ENCODE measurements at places on chromosomes 1 and 21. TPM values are rescaled to one million over a fixed set of nuclear protein-coding genes. Genes with fewer than 3 reads are reported as not detected.

DNA sequence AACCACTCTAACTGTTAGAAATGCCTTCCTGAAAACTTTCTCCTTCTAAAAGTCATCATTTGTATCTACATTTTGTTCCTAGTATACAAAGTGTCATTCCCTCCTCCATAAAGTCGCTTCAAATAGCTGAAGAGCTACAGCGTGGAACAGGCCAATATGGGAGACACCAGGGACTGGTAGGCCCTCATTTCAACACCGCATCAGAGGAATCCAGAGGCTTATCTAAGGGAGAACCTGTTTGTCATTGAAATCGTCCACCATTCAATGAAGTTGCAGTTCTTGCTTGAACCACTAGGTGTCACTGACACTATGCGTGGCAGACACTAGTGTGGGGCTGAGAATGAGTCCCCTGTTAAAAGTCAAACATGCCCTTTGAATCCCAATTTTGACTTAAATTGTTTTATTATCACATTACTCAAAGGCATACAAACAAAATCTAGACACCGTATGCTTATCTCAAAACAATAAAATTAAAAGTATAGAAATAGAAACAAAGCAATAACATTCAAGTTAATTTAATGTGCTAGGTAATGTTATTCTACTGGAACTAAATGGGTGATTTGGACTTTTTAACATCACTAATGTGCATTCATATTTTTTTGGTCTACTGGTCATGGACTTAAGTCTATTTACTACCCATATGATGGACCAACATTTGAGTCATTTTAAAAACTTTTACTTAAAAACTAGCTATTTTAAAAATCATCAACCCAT, 182.3 kb downstream of the FCRL5 start:
- H3K4me3 ChIP-seq, result no peak overlapping the region
- no peak overlapping the region for H3K27ac ChIP-seq
- H3K27me3 ChIP-seq, result peaks cover 41% of the 10 kb centered on the region

- H3K27me3 ChIP-seq, result peaks cover 3% of the 10 kb centered on the region
- peaks cover 5% of the 10 kb centered on the region for H3K4me1 ChIP-seq
- DNase-seq, result no peak
- H3K36me3 ChIP-seq, result no peaks in the 10 kb centered on the region
- no peak overlapping the region for H3K27ac ChIP-seq
- no peak overlapping the region for H3K4me3 ChIP-seq
These were observed 154.6 kb downstream of the PLA2G4A start for GRCh38 chr1:186983327-186983726.

DNA sequence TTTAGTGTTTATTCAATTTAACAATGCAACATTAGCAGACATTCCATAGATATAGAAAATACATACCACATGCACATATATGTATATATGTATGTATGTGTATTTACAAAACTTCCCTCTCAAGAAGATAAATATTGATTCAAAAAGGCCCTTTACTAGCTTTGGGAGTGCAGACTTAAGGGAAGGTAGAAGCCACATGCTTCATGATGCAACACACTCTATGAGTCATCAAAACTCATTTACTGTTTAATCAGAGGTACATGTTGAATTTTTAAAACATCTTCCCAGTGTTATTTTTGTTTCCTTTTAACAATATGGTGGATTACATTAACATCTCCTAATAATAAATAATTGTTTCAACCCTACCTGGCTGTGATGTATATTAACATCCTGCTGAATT, 61.4 kb upstream of the KIRREL1 start:
- peaks cover 23% of the 10 kb centered on the region for H3K27me3 ChIP-seq
- H3K36me3 ChIP-seq, result no peaks in the 10 kb centered on the region
- no peak overlapping the region for H3K27ac ChIP-seq

- H3K4me3 ChIP-seq, result no peak overlapping the region
- peaks cover 3% of the 10 kb centered on the region for H3K27me3 ChIP-seq
- DNase-seq, result no peak
These were observed 49.3 kb downstream of the ADAMTS1 start for GRCh38 chr21:26795866-26796329.

GRCh38 chr1:7582460-7582972, 188.6 kb upstream of the VAMP3 start:
- no peaks in the 10 kb centered on the region for H3K27me3 ChIP-seq
- no peak overlapping the region for H3K4me3 ChIP-seq
- peaks cover 9% of the 10 kb centered on the region for H3K4me1 ChIP-seq
- H3K27ac ChIP-seq, result no peak overlapping the region
- no peak for DNase-seq

GRCh38 chr1:119960501-119960900, 64.2 kb upstream of the ADAM30 start:
- peaks cover 68% of the 10 kb centered on the region for H3K4me1 ChIP-seq
- peaks cover 36% of the 10 kb centered on the region for H3K36me3 ChIP-seq
- H3K27me3 ChIP-seq, result no peaks in the 10 kb centered on the region
- no peak for DNase-seq
- H3K4me3 ChIP-seq, result no peak overlapping the region

GRCh38 chr1:156506450-156506849, 5.9 kb upstream of the MEF2D start:
- no peak overlapping the region for H3K4me3 ChIP-seq
- peaks cover 45% of the 10 kb centered on the region for H3K4me1 ChIP-seq
- no peak for DNase-seq
- no peaks in the 10 kb centered on the region for H3K36me3 ChIP-seq

SV2A gene
- total RNA-seq, result 16.7 TPM

HSD3B2 gene
- total RNA-seq, result not detected
